Foreskin keratinocyte (primary cell): ENCODE measurements at places on chromosomes 7 and 10.

DNA sequence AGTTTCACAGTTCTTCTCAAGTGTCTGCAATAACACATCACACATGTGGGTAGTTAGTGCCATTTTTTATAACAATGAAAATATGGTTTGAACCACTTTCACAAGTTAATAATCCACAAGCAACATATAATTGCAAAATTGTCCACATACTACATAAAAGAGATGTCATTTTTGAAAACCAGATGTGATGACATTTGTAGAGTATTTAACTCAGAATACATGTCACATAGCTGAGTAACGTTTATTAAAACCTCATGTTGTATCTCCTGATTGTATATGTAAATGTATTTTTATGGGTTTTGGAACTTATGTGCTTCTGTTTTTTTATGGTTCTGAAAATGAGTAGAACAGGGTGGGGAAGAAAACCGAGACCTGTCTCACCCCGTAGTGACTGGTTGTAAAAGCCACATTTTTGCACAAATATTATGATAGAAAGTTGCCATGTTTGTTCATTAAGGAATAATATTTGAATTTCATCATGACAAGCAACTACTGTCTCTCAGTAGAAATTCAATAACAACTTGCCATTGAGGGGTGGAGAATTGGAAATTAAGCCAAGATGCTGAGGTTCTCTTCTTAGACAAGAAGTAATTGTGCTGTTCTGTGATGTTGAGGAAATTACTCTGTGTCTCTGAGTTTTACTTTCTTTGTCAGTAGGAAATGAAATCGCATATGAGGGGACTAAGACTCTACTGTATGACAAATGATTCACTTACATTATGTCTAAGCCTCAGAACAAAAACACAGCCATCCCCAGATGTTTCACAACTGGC, 29.2 kb upstream of the EGFR start:
- DNase-seq, result no peak

DNA sequence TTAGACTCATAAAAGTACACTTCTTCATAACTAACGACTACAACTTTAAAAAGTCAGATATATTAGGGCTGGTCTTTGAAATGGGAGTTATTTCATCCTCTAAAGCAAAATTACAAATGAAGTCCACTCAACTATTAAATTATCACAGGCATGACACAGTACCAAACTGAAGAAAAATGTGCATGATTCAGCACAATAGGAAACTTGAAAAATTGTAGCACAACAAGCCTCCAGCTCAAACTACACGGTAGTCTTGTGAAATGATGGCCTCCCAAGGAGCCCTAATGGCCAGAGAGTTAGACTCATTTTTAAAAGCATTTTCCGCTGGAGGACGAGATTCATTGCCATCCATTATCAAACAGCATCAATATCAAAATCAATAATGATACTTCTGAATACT, 76.4 kb downstream of the MAGI2 start:
- DNase-seq, result no peak

- no peak for DNase-seq
Observed at GRCh38 chr10:7406712-7407333, 4.0 kb downstream of the SFMBT2 start.

GRCh38 chr10:89452193-89452592, 37.8 kb downstream of the IFIT5 start:
- DNase-seq, result no peak

DNA sequence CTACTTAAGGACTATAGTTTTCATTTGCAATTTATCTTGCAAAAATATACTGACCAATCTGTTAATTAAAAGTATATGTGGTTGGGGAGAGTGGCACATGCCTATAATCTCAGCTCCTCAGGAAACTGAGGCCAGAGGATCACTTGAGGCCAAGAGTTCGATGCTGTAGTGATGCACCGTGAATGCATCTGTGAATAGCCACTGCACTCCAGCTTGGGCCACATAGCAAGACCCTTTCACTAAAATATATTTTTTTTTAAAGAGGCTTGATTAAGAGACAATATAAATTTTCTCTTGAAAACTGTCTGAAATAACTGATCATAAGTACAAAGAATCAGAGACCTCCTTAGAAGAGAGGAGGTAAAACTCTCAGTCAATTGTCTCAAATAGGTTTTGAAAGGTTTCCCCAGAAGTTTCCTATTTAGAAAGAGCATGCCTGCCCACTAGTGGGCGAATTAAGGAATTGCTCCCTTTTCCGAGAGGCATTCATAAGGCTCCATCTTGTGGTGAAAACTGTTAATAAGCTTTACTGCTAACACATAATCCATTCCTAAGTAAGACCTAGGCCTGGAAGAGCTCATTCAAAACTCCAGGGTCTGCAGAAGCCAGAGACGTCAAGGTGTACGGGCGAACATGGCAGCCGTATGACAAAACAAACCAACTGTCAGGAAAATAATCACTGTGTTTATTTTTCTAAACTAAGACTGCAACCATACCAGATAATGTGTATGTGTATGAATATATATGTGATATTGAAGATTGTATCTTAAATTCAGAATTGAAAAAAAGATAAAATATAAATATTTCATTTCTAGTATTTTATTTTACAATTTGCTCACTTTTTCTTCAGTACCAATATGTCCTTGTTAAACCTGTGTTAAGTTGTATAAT, 6.8 kb upstream of the TAS2R40 start:
- DNase-seq, result peak; percentile 29

DNA sequence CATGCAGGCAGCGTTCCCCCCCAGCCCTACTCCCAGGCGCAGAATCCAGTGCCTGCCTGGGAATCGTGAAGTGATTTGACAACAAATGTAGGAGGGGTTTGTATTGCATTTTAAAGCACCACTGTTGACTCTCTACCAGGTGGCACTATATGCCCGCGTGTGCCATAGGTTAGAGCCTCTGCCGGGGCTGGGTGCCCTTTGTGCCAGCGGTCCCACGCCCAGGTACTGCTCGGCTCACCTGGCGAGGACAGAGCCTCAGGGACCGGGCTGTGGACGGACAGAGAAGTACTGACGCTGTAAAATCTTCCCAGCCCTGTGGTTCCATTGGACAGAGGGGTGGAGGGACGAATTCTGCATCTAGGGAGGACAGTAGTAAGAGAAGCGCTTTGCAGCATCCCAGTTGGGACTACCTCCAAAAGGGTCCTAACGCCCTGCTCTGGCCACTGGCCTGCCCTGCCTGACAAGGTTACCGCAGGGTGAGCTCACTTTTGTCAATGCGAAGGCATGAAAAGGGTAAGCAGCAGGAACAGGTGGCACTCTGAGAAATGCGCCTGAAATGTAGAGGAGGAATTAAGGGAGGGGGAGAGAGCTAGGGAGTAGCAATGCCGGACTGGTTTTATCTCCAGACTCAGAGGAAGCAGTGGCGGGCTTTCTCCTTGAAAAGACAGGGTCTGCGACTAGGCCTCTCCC, 788 bp upstream of the CACNA2D1 start:
- DNase-seq, result peak; percentile 10

GRCh38 chr7:156764016-156764669, 123.6 kb downstream of the RNF32 start:
- DNase-seq, result no peak

DNA sequence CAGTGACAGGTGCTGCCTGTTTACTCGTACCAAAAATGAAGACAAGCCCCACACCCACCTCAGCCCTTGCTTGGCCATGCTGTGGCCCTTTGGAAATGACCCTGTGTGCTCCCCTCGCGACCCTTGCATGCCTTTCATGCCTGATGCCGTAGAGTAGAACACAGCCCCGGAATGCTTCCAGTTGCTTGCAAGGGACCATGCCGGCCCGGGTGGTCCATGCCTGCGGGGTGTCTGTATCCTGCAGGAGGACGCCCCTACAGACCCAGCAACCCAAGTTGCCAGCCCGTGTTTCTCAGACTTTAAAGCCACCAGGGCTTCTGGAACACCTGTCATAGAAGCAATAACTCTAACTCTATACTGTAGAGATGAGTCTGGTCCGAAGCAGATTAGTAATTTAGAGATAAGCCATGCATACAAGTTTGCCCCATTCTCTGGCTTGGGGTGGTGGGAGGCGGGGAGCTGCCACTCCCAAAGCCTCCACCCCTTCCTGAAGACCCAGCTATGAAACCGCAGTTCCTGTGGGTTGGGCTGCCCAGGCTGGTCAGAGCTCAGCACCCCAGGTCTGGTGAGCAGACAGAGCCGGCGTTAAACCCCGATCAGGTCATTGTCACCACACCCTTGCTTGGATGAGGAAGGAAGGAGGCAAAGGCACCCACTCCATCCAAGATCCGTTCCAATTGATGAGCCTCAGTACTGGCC, 143.5 kb downstream of the ADCY1 start:
- no peak for DNase-seq

DNA sequence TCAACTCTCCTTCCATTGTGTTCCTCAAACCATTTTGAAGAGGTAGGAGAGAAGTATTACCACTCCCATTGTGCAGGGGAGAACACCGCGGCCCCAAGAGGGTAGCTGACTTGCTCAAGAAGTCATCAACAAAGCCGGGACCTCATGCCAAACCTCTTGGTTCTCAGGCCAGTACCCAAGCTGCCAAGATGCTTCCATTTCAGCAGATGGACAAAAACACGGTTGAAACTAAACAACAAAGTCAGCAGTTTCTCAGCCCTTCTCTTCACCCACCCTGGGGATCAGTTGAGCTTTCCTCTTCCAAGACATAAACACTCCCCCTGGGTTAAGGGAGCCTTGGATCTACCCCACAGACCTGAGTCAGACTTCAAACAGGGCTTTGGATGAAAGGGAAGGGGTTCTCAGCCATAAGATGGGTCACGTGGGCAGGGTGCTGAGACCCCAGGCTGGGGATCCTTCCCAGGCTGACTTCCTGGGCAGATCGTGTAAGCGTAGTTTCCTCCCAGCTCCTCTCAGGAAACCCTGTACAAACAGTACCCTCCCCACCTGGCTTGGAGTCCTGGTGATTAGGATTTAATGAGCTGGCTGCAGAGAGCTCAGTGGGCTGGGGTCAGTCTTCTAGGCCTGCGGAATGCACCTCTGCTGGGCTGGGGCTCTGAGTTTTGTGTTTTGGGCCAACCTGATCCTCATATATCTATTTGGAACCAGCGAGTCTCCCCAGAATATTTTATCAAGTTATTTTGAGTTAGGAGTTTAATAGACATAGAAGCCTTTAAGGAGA, 27.3 kb downstream of the EMX2 start:
- no peak for DNase-seq

DNA sequence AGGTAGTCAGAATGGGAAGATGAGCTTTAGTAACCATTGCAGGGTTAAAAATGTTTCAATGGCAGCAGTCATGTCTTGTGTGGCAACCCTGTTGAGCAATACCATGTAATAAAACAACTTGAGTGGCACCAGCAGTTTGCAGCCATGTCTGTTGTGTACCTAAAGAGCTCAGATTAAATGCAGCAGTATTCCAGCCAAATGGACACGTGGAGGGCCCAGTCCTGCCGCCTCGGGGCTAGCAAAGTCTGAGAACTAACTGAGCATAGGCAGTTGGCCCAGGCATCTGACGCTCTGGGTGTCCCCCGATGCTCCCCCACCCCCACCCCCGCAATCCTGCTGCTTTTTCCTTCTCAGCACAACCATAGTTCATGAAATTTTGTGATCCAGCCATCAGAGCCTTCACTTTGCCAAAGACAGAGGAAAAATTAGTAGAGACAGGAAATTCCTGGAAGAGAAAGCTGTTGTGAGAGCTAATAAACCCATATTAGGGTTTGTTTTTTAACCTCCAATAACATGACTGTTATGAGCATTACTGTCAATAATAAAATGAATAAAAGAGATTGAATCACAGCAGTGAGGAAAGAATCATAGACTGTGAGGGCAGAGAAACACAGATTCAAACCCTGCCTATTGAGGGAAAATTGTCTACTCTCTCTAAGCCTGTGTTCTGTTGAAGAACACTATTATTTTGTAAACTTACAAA, 220.6 kb upstream of the RHOBTB1 start:
- peak; percentile 42 for DNase-seq

GRCh38 chr10:4685904-4686643, 139.9 kb upstream of the AKR1E2 start:
- DNase-seq, result peak; percentile 71

DNA sequence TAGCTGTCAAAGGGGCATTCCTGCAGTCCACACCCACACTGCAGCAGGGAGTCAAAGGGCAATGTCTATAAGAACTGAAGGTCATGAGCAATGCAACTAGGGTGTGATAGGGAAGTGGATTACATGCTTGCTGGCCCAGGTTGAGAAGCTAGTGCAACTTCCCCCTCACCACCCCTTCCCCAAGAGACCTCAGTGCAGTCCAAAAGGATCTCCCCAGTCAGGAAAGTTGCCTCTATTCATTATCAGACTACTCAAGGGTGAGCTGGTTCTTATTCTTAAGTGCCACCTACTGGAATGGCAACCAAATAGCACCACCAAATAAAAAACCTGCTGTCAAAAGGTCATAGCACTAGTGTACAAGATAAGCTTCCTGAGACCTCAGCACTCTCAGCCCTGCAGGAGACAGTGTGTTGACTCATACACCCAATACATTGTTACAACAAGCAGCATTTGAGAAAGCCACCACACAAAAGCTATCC, 28.2 kb downstream of the MTERF1 start:
- peak; percentile 90 for DNase-seq

GRCh38 chr7:130086938-130087337, 16.6 kb downstream of the KLHDC10 start:
- no peak for DNase-seq

GRCh38 chr7:130418306-130418705, 22.5 kb downstream of the CEP41 start:
- DNase-seq, result peak; percentile 93

DNA sequence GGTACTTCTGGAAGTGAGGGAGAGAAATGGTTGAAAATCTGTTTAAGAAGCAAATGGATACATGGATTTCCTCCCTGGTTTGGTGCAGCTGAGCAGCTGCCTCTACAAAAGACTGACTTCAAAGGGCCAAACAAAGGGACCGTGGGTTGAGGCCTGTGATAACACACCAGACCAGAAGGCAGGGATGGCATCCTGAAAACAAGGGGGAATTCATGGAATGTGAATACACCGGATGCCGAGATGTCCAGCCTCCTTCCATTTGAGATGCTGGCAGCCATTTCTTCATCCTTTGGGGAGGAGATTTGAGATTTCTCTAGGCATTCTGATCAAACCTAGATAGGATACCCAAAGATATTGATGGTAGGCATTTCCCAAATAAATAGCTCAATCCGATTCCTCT, 36.9 kb downstream of the TAF3 start:
- no peak for DNase-seq

DNA sequence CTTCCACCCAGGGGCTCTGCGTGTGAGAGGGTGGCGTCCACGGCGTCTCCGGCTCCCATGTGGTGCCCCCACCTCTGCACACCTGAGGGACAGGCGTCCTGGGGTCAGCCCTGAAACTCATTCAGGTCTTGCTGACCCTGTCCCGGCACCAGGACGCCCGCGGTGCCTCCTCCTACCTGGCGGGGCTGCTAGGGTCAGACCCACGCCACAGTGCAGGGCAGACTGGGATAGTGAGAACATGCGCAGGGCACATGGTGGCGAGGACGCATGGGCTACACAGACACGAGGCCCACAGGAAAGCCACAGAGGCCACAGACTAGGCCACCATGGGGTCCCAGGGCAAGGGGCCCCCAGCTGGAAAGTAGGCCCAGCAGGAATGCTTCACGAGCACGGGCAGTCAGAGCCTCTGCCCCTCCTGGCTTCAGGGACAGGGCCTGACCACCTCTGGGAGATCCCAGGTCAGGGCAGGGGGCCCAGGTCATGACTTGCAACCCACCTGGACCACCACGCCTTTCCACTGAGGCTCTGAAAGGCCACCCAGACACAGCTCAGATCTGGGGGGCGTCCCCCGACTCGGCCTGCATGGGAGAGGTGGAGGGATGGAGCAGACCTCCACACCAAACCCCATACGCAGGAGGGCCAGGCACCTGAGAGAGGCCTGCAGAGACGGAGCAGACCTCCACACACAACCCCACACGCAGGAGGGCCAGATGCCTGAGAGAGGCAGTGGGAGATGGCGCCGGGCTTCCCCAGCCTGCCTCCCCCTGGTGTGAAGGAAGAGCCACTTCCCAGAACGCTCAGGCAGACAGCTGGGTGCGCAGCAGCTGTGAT, 188.6 kb downstream of the ELFN1 start:
- no peak for DNase-seq
